ENCODE measurements at places on chromosomes 4 and X.

- no peak for DNase-seq
Measured at GRCh38 chr4:76963131-76963750, 13.7 kb downstream of the SEPTIN11 start.

DNA sequence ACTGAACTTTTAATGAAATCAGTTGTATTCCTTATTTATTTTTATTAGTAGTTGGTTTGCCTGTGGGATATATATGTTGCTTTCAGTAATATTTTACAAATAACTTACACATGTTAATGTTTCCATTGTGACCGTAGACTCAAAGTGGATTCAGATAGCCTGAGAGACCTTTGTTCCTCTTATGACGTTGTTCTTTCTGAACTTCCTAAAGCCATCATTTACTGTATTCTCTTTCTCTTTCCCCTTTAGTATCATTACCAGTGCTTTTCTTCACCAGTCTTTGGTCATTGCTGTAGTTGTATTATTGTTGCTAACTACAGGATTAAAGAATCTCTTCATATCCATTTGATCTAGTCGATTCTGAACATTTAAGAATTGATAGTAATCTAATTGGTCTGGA, 4.3 kb downstream of the STIM2 start:
- DNase-seq: no peak

- DNase-seq: no peak
Measured at GRCh38 chr4:41602886-41603498, 65.0 kb downstream of the LIMCH1 start.

GRCh38 chr4:76784237-76784636, 113.7 kb downstream of the SOWAHB start:
- no peak for DNase-seq

- DNase-seq: no peak
Measured at GRCh38 chr4:129603241-129603931, 507.4 kb downstream of the C4orf33 start.

GRCh38 chr4:16926214-16926613, 27.8 kb upstream of the LDB2 start:
- DNase-seq: no peak

DNA sequence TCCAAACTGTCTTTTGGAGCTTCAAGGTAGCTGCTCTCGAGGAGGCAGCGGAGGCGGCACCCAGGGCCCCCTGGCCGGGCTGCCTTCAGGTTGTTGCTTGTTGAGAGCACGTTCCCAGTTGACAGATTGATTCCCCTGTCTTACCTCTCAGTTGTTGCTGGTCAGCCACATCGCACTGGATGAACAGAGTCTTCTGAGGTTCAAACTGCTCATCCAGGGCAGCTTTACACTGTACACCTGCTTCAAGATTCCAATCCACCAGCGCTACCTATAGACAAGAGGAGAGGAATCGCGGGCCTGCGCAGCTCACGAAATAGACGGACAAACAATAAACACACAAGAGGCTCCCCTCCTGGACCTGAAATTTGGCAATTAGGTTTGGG, 497 bp downstream of the HPGD start:
- DNase-seq: no peak

GRCh38 chr4:161546902-161547301, 616.9 kb downstream of the FSTL5 start:
- no peak for DNase-seq

- no peak for DNase-seq
Measured at GRCh38 chrX:74147439-74147838, 156.5 kb upstream of the ZCCHC13 start.

DNA sequence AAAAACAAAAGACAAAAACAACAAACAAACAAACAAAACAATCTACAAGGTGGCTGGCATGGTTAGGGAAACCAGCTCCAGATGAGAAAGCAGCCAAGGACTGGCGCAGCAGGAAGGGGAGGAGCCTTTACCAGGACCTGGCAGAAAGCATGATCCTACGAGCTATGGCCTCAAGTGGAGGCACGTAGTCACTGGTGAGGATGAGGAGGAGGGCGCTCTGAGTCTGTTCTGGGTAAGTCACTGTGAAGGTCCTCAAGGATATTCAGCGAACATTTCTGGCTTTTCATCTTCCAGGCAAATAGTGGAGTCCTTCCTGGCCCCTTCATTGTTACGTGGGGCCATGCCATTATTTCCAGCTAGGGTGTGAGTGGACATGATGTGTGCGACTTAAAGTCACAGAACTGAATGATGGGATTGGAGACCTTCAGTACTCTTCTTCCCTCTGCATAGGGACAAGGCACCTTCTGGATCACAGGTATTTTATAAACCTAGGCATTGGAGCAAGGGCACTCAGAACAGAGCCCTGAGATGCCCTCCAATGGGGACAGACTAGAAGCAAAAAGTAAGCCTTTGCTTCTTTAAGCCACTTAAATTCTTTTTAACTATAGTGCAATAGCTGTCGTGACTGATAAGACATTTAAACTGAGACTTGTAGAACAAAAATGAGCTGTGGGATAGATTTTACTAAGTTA, 771.3 kb downstream of the RAB28 start:
- no peak for DNase-seq

GRCh38 chr4:98536631-98537030, 121.8 kb downstream of the TSPAN5 start:
- no peak for DNase-seq

DNA sequence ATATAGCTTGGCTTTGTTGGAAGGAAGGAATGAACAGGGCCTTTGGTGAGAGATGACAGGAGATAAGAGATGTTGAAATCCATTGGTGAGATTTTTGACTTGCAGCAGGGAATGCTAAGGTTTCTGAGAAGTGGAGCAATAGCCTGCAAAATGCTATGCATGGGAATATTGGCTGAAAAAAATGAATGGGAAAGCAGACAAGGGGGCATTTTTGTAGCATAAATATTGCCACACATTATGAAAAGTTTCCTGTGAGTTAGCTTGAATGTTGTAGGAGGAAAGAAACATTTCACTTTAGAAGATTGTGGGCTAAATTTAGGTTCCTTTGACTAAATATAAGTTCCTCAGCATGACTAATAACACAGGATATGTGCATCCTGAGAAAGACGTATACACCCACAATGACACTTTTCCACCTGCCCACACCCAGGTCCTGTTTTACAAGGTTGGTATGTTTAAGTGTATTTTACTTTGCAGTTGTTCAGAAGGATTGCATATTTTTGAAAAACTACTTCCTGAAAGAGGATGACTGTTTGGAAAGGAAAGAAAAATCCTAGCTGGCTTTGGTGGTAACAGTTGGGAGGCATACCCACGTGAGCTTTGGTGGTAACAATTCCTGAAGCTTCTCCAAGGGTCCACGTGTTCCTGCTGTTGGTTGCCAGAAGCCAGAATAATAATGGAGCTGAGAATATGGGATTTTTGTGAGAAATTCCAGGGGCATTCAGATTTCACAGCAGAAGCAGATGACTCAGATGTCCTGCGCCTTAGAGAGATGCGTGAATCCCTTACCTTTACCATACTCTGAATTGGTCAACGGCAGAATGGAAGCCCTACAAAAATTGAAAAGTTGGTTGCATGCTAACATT, 28.5 kb downstream of the PHEX start:
- DNase-seq: peak; percentile 1

DNA sequence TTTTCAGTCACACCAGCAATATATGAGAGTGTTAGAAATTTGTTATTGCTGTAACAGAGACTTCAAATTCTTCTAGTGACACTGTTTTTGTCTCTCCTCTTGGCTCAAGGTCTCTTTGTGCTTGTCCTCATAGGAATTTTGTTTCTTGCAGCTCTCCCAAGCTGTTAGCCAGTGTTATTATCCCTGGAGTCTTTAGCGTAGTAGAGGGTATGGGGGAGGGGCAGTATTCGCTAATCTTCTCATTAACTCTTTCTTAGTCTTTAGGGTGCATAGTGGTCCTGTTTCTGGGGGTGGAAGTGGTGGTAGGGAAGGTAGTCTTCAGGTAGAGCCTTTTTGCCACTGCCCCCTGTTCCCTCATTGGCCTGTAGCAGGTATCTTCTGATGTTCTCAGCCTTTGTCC, 79.4 kb downstream of the JADE3 start:
- no peak for DNase-seq

DNA sequence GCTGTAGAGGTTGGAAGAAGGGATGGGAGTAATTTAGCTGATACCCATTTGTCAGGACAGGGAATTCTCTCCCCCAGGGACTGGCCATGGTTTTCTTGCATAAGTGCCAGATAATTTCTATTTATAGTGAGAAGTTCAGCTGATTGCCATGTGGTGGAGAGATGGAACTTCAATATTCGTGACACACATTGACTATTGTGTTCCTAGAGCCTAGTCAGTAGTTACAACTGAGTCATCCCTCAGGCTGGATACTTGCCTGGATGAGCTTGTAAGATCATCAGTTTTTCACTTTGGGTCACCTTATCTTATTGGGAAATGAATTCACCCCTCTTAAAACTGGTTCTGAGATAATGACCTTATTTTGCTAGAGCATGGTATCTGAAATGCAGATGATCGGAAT, 32.2 kb downstream of the CFAP299 start:
- no peak for DNase-seq

- no peak for DNase-seq
Measured at GRCh38 chr4:76705472-76705871, 192.5 kb downstream of the SOWAHB start.

- DNase-seq: no peak
Measured at GRCh38 chrX:10769696-10770619, 149.6 kb upstream of the MID1 start.

DNA sequence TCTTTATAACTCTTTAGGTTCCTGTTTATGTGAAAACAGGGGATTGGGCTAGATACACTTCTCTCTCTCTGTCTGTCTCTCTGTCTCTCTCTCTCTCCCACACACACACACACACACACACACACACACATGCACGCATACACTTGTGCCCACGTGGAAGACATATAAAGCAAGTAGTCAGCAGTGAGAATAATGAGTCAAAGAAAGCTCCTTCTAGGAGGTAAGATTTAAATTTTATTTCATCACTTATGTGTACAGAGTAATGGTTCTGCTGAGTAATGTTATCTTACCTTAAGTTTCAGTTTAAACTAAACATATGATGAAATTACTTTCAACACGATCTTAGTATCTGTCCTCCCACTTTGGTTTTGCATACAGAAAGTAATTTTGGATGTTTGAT, 243.0 kb upstream of the TEX13A start:
- DNase-seq: no peak

DNA sequence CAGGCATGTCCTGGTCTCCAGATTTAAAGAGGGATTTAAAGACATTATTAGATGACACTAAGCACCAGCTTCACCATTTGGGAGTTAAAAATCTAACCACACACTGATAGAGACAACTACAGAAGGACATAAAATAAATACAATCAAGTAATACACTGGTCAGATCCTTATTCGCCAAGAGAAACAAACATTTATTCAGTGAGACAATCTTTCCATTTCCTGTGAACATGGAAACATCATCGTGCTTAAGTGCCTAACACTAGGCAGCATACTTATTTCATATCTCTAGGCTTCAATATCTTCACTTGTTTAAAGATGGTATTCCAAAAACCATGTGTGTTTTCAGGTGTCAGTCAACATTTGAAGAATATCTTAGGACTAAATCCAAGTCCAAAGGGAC, 103.6 kb downstream of the AREG start:
- DNase-seq: no peak

GRCh38 chr4:40301603-40302002, 33.5 kb upstream of the CHRNA9 start:
- DNase-seq: peak; percentile 98

DNA sequence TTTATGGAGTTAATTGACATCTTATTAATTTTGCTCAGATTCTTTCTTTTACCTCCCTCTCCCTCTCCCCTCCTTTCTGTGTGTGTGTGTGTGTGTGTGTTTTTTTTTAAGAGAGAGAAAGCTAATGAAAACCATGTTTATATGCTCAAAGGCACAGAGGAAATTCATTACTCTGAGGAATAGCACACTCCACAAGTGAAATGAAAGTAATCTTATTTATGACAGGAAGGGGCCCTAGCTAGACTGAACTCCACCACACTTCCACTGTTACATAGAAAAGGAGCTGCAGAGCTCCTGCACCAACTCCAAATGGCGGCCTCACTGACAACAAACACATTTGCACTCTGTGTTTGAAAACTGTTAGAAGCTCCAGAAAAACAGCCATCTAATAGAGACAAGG, 150.6 kb downstream of the RASL11B start:
- DNase-seq: no peak

- no peak for DNase-seq
Measured at GRCh38 chr4:23866450-23867075, 23.3 kb downstream of the PPARGC1A start.

DNA sequence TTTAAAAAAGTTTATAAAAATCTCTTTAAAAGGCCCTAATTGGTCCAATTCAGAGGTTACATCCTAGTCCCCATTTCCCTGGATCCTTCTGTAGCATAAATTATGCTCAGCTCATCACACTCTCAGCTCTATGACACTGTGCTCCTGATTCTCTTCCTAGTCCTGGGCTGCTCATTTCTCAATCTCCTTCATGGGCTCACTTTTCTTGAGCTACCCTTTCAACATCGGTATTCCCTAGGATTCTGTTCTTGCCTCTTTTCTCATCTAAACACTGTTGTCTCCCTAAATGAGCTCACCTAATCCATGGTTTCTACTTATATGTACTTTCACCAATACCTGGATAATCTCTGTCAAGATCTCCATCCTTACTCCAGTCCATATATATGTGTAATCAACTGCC, 14.7 kb downstream of the KLHL15 start:
- DNase-seq: no peak

DNA sequence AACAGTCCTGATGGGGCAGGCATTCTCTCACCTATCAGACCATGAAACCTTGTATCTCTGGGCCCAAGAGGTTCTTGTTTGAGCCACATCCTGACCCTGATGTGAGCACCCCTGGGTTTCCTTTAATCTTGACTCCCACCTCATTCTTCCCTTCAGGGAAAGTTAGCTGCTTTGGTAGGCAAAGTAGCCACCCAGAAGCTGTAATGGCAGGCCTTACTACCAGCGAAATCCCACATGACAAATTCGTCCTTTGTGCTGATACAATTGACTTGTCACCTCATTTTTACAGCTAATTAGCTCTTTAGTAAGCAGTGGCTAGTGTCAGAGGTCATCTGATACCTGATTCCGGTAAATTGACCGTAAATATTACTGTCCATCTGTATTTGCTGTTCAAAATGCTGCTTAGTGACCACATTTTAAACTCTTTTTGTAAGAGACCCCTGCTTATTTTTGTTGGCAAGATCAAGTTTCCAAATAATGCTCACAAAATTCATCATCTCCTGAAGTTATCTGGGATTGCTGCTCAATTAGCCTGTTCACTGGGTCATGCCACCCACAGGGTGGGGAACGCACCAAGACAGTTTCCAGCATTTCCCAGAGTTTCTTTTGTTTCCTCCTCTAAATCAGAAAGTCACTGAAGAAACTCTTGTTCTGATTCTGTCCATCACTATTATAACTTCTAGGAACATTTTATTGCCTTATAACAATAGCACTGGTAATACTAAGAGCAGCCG, 329.7 kb downstream of the GPAT3 start:
- DNase-seq: no peak

GRCh38 chr4:38185406-38186144, 225.4 kb downstream of the PTTG2 start:
- DNase-seq: no peak

- DNase-seq: no peak
Measured at GRCh38 chrX:6946168-6946567, 201.3 kb upstream of the STS start.

GRCh38 chr4:39169426-39169825, 12.9 kb upstream of the WDR19 start:
- no peak for DNase-seq

- no peak for DNase-seq
Measured at GRCh38 chr4:25011135-25011866, 19.4 kb downstream of the LGI2 start.
